ENCODE measurements at places on chromosomes 4 and X.

DNA sequence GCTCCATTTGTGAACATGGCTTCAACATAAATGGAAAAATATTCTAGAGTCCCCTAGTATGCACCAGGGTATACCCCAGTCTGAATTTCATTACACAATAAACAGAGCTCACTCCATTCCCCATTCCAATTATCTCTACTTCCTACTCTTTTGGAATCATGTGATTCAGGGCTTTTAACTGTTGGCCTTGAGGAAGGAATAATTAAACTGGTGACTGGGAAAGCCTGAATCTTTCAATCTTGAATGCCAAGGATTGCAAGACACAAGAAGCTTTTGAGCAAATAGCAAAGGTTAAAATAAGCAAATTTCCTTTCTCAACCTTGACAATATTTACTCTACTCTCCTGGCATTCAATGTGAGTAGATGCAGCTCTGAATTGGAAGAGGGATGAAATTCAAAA is 77.5 kb upstream of the INPP4B start:
- DNase-seq, result no peak

DNA sequence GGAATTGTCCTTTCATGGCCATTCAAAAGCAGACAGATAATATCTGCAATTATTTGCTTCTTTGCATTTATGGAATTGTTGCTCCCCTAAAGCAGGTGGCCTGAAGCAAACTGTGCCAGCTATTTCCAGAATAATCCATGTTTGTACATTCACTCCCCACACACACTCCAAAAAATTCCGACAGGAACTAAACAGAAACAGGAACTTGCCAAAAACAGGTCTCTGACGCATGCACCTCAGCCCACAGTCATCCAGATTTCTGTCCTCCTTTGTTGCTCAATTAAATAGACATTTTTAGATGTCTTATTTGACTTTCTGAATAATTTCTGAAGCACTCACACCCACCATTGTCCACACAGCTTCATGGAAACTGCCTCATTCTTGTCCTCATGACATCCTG is 71.5 kb upstream of the EDNRA start:
- DNase-seq, result no peak

DNA sequence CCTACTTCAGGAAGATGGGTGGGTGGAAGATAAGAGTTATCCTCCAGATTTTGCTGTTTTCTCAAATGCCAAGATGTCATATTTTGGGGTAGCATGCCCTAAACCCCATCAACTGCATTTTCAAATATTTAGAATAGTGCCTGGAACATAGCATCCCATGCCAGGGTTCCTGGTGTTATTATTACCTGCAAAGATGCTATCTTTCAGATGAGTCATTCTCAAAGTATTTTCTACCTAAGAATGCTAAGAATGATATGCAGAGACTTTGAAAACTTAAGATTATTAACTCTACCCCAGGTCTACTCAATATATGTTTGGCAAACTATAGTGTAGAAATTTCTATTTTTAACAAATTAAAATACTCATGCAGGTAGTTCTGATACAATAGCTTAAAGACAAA is 934.3 kb upstream of the SLIT2 start:
- DNase-seq, result peak; percentile 0

GRCh38 chr4:144685911-144686310 is 40.0 kb downstream of the HHIP start:
- DNase-seq, result no peak

DNA sequence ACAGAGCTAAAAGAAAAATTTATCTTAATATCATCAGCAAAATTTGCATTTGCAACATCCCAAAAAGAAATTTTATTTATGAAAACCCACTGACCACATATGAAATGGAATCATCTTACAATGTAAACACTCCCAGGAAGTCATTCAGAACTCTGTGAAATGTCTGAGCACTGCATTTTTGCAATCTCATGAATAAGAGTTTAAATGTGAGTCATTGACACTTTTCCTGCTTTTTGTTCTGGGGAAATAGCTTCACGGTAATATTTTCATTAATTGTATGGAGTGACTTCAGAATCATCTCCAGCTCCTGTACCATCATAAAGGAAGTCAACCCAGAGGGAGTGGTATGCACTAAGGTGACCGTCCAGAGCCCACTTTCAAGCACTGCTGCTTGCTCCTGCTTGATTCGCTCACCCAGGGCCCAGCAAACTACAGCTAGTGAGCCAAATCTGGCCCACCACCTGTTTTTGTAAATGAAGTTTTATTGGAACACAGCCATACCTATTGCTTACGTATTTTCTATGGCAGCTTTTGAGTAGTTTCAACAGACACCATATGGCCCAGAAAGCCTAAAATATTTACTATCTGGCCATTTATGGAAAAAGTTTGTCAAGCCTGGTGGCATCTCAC is 17.2 kb downstream of the EDNRA start:
- DNase-seq, result peak; percentile 57

- no peak for DNase-seq
Observed at GRCh38 chr4:2941138-2942036, 21.8 kb downstream of the NOP14 start.

GRCh38 chrX:129961180-129962083 is 21.0 kb upstream of the BCORL1 start:
- DNase-seq, result no peak

GRCh38 chr4:11566444-11567022 is 137.8 kb upstream of the HS3ST1 start:
- DNase-seq, result no peak

- DNase-seq, result no peak
Observed at GRCh38 chr4:146182443-146182842, 6.9 kb downstream of the LSM6 start.

GRCh38 chr4:62199291-62199810 is 999.2 kb downstream of the ADGRL3 start:
- DNase-seq, result no peak

DNA sequence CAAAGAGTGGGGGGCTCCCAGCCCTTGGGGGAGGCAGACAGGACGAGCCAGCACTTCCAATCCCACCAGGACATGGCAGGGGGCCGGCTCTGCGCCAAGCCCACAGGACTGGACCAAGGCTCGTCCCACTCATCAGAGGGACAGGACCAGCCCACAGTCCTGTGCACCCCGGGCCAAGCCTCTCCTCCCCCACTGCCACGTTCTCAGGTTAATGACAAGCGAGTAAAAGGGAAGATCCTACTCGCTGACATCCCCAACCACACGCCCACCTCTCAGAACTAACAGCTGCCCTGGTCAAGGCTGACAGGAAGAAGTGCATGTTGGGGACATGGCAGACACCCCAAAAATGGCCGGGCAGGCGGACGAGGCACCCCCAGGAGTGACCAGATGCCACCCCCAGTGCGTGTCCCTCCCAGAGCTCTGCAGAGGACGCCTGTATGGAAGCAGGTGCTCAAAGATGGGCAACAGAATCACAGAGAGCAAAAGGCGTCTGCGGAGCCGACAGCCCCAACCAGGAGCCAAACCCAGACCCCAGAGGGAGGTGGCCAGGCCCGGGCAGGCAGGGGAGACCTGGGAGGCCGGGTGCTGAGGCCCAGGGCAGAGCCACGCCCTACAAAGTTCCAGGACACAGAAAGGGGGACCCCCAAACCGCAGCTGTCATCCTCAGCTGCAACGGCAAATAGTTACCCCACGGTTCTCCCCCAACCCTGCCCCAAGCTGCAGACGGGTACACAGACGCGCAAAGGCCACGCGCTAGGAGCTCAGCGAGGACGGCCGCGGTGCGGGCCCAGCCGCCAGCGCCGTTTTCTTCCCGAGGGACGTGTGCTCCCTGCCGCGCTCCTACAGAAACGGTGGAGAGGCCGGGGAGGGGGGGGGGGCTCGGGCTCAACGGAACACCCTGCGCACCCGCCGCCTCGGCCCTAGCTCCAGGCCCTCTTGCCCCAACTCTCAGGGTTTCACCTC is 1.7 kb downstream of the CTBP1 start:
- no peak for DNase-seq

GRCh38 chr4:125573368-125573767 is 258.6 kb downstream of the FAT4 start:
- DNase-seq, result no peak

DNA sequence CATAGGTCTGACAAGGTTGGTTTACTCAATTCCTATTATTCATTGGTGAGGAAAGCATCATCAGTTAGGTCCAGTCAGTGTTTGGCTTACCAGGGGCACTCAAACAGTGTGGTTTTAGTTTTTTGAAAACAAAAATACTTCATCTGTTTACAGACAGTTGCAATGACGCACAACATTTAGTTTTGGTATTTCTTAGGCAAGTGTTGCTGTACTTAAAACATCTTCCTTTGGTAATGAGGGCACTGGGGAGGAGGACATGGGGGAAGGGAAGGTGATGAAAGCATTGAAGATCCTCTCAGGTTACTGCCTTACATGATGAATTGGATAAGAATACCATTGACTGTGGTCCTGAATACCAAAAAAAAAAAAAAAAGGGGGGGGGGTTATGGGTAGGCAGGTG is 93.7 kb upstream of the MAOA start:
- DNase-seq, result no peak

DNA sequence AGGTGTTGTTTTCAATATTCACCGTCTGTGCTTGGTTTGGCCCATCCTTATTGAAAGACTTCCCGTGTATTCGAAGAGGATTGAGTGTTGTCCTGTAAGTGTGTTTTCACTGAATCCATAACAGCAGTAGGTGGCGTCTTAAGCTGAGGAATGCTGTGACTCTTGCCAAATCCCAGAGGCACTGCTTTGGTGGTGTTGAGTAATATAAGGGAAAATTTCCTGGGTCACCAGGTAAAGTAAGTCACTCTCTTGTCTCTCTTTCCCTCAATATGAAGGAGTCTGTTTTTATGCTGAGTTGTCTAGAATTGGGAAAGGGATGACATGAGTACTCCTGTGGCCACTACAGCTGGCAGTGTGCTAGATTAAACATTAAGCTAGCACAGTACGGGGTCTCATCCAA is 146.7 kb upstream of the ZXDB start:
- no peak for DNase-seq

DNA sequence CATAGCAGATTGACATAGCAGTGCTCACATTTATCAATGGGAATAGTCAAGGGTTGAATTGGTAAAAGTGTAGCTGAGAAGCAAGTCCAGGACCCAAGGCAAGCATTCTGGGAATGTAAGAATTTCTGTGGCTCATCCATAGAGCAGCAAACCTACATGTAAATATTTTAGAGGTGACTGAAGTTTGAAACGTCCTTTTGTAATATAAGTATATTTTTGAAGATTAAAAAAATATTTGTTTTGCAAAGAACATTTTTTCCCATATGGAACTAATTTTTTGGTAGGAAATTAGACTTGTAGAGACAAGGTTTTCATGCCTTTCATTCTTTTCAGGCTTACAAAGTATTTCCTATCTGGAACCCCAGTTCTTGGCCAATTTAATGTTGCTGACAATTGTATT is 104.0 kb downstream of the TEX13A start:
- DNase-seq, result no peak

DNA sequence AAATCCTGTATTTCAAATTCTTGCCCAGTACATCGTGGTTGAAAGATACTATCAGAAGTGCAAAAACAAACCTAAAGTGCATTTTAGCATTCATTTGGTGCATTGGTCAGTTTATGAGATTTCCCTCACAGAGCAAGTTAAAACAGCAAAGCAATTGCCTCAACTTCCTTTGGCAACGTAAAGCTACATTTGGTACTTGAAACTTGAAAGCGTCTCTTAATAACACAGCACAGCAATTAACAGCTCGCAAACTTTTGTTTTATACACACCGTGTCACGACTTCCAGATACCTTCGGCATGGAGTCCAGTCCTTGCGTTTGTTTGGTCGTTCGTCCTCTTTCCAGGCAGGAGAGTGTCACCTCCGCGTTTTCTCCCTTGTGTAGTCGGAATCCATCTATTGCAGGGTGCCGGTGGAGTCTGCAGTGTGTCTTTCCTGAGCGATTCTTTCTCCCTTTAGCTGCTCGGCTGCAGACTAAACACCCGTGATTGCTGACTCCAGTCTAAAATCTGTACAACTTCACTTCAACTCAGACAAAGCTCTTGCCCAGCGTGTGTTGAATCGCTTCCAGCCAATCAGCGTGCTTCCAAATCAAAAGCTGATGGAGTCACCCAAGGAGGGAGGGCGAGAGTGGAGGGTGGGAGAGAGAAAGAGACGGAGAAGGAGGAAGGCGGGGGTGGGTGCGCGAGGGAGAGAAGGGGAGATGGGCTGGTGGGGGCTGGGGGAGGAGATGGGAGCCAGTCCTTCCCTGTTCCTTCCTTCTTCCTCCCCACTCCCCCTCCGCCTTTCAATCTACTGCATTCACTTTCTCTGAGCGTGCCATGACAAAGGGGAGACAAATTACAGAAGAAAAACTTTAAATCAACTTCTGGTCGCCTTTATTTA is at the start of gene PCDH18:
TSS of gene PCDH18 (minus strand) at position 509 of the 883 bp plus-strand sequence. CDS start at position 103, 406 bp downstream.
- DNase-seq, result peak; percentile 25

- DNase-seq, result no peak
Observed at GRCh38 chr4:79174490-79175252, 151.2 kb downstream of the NAA11 start.

DNA sequence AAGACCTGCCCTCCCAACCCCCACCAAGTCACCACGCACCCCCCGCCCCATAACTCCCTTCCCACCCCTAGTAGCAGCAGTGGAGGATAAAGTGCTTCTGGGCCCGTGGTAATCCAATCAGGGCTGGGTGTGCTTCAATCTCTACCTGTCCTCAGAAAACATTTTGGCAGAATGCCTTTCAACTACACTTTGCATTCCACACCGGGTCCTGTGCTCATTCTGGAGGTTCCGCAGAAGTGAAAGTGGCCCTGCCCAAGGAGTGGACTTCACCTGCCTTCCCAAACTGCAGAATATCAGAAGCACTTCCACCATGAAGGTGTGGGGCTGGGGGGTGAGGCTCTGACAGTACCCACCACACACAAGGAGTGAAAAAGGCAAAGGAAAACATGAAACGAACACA is 322.3 kb downstream of the DHX15 start:
- DNase-seq, result no peak

DNA sequence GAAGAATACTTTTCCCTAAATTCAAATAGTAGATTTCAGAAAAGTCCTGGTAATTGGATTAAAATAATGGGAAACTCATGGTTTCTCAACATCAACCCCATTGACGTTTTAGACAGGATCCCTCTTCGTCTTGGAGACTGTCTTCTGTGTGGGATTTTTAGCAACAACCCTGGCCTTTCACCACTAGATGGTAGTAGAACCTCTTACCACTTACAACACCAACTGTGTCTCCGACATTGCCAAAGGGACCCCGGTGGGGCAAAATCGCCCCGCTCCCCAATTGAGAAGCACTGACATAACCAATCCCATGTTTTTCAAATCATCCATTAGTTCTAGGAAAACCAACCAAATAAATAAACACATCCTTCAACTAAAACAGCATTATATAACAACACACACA is 16.9 kb upstream of the ANOS1 start:
- peak; percentile 36 for DNase-seq

GRCh38 chr4:24527371-24527770 is 57.0 kb downstream of the DHX15 start:
- DNase-seq, result no peak

GRCh38 chr4:90293320-90293719 is 166.1 kb downstream of the CCSER1 start:
- no peak for DNase-seq

- no peak for DNase-seq
Observed at GRCh38 chr4:5044341-5044740, 6.9 kb upstream of the STK32B start.

- no peak for DNase-seq
Observed at GRCh38 chrX:130810561-130810960, 92.4 kb downstream of the ENOX2 start.

GRCh38 chrX:75038925-75039324 is 113.7 kb upstream of the NEXMIF start:
- no peak for DNase-seq

- no peak for DNase-seq
Observed at GRCh38 chr4:127523369-127523768, 109.4 kb upstream of the INTU start.

- DNase-seq, result peak; percentile 26
Observed at GRCh38 chrX:120769576-120770341, 105.9 kb downstream of the CT47B1 start.

GRCh38 chrX:49221868-49222267 is 11.3 kb downstream of the CACNA1F start:
- no peak for DNase-seq
